Stimulated activated CD4-positive, alpha-beta T cell treated with anti-CD3 and anti-CD28 coated beads, Interleukin-1b, Interleukin-23, amount 100 ng/mL, for 1 hour (primary cell): ENCODE measurements at places on chromosomes 4 and X.

DNA sequence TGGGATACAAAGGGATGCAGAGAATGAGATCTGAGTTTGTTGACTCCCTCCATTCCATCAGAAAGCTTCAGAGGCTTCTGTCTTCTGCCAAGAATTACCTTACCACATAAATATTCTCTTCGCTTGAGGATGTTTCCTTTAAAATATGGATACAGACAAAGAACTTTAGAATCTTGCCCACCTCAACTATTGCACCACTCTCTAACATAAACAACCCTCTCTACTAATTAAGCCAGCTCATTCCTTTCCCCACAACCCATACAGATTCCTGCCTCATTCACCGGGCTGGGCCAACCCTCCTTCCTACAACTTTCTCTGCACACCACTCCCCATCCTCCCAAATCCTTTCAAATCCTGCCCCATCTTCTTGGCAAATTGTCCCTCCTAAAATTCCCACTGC is 315.8 kb downstream of the RAB28 start:
- no peak for DNase-seq

- no peak for DNase-seq
These were observed 5.4 kb upstream of the ACE2 start for GRCh38 chrX:15606136-15606535.

DNA sequence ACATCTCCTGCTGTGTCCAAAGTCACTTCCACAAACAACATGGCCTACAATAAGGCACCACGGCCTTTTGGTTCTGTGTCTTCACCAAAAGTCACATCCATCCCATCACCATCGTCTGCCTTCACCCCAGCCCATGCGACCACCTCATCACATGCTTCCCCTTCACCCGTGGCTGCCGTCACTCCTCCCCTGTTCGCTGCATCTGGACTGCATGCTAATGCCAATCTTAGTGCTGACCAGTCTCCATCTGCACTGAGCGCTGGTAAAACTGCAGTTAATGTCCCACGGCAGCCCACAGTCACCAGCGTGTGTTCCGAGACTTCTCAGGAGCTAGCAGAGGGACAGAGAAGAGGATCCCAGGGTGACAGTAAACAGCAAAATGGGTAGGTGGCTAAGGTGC is 123.9 kb downstream of the PDLIM5 start:
- no peak for DNase-seq

GRCh38 chr4:107060388-107060787 is 24.3 kb upstream of the DKK2 start:
- no peak for DNase-seq

DNA sequence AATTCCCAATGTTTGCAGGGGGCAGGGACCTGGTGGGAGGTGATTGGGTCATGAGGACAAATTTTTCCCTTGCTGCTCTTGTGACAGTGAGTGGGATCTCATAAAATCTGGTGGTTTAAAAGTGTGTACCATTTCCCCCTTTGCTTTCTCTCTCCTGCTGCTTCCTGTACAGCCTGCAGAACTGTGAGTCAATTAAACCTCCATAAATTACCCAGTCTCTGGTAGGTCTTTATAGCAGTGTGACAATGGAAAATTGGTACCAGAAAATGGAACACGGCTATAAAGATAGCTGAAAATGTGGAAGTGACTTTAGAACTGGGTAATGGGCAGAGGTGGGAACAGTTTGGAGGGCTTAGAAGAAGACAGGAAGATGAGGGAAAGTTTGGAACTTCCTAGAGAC is 108.7 kb upstream of the NPFFR2 start:
- DNase-seq = no peak

DNA sequence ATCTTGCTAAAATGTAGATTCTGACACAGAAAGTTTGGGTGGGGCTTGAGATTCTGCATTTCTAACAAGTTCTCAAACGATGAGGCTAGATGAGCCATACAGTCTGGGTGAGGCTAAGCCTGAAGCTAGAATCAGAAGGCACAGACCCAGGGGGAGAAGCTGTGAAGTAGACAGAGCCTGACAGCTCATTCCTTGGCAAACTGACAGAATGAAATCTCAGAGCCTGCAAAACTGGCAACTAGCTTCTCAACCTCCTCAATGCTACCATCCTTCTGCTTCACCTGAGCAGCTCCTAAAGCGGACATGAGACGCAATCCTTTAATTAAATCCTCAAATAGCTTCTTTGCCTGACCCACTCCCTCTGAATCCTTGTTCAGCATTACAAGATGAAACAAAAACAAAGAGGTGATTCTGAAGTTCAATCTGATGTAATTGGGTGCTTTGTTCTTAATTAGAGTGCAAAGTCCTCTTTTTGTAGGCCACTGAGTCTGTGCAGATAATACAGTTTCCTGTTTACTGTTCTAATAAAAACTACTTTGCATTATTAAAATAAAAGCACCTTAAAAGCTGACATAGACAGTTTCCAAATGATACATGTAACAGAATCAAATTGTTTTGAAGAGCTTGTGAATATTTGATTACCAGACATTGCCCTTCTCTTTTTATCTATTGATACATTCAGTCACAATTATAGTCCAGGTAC is 71.0 kb upstream of the BMP2K start:
- no peak for DNase-seq

DNA sequence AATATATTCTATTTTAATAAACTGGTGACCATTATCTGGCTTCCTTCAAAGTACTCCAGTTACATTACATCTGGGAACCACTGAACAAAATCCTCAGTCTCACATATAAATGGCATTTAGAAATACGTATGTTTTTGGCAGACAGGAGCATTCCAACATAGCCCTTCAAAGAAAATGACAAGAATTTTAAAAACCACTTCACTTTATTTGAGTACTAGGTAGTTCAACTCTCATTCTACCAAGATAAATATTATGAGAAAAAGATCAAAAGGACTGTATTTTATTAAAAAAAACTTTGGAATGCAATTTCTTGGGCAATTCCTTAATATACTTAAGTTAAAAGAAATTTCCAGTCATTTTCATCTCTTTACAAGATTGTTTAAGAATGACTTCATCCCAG is 17.6 kb downstream of the TNIP3 start:
- DNase-seq = no peak
